ENCODE measurements at places on chromosomes 1 and 21.

DNA sequence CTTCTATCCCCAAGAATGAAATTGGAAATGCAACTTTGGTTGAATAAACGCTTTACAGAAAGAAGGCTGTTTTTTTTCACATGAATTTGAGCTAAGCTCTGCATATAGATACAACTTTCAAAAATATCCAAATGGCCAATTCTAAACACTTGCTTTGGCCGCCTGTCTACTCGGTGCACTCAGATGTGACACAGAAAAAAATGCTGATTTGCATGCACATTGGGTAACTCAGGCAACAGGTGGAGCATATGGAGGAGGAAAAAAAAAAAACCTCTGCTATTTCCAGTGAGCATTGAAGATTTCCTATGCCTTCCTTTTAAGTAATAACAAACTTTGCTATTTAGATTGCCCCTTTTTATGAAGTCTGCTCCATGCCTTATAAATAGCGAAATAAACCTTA, 262.5 kb downstream of the GRIK1 start:
- DNase-seq = no peak

GRCh38 chr21:43369124-43369523, 57.8 kb downstream of the SIK1 start:
- DNase-seq = peak; percentile 68

GRCh38 chr1:226378071-226378470, 29.8 kb downstream of the PARP1 start:
- no peak for DNase-seq

DNA sequence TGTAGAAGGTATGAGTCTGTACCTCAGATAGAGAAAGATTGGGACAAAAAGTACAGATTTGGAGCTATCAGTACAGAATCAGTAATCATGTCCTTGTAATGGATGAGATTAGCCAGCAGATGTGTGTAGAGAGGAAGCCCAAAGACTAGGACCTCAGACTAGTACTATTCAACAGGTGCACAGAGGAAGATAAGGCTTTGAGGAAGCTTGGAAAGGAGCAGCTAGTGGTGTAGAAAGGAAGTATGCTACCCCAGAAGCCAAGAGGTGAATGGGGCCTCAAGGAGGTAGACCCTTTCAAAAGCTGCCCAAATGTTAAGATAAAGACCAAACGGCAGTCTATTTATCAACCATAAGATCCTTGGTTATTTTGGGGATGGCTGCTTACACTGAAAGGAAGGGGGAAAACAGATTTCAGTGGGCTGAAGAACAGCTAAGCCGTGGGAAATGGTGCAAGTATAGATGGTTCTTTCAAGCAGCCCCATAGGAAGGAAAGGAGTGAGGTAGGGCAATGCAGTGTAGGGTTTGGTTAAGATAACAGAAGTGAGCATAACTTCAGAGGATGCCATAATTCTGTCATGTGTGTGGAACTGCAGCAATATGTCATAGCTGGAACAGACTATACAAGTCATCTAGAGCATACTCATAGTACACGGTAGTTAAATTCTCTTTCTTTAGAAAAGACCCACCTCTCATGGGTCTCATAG, 221.7 kb downstream of the HHIPL2 start:
- DNase-seq = no peak

- DNase-seq = no peak
Observed at GRCh38 chr1:89142160-89142559, 16.2 kb upstream of the GBP2 start.

DNA sequence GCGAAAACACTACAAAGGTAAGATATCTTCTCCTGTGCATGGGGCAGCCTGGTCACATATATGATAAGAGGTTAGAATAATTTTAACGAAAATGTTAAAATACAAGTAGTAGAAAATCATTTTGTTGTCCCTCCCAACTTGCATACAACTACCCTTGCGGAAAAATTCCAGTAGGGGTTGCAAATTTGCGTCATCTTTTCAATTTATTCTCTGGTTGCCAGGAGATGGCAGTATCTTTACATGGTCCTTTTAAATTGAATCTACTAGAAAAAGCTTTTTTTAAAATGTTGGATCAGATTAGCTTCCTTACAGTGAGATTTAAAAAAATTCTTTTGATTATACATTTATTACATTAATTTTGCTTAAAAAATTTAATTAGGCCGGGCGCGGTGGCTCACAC, 10.9 kb downstream of the S100PBP start:
- peak; percentile 29 for DNase-seq

DNA sequence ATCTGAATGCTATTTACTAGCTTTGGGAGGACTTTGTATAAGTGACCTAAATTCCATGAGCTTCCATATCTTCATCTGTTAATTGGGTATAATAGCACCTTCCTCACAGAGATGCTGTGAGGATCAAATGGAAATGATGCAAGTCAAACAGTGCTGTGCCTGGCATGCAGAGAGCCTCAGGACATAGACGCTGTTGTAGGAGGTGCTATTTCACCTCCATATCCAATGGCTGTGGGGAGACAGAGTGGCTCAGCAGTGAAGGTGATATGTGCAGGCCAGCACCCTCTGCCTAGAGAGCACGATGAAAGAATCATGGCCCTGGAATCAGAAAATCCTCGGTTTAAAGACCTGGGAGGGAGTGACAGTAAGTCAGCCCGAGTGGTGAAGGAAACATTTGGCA, 16.0 kb upstream of the C1orf21 start:
- no peak for DNase-seq

- no peak for DNase-seq
Observed at GRCh38 chr1:178571807-178572206, 58.9 kb downstream of the TEX35 start.
